ENCODE measurements at places on chromosomes 5 and 9.

GRCh38 chr9:77663754-77664153, 15.6 kb upstream of the GNA14 start:
- DNase-seq, result no peak

- DNase-seq, result no peak
Measured at GRCh38 chr9:18826248-18826647, 206.8 kb downstream of the SAXO1 start.

DNA sequence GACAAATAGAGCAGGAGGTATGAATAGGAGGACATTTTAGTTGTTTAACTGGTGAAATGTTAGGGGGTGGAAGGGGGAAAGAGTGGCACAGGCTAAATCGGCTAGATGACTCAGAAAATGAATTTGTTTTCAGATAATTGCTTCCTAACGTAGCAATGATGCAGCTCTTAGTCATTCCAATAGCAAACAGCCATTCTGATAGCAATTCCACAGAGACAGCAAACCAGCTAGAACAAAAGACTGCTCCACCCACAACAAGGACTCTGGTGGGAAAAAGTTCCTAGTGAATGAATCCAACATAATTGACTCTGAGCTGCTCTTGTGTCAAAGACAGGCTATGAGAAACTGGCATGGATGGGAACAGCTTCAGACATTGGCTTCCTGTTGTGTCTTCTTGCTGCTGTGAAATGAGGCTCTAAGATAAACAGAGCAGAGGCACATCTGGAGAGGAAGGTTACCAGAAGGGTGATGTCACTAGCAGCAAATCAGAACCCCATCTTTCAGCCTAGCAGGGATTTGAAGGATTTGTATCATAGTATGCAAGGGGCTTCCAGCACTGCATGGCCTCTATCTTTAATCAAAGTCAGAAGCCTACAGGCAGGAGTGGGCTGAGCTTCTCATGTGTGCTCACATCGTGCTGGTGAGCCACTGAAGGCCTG, 28.1 kb upstream of the F2RL1 start:
- no peak for DNase-seq

DNA sequence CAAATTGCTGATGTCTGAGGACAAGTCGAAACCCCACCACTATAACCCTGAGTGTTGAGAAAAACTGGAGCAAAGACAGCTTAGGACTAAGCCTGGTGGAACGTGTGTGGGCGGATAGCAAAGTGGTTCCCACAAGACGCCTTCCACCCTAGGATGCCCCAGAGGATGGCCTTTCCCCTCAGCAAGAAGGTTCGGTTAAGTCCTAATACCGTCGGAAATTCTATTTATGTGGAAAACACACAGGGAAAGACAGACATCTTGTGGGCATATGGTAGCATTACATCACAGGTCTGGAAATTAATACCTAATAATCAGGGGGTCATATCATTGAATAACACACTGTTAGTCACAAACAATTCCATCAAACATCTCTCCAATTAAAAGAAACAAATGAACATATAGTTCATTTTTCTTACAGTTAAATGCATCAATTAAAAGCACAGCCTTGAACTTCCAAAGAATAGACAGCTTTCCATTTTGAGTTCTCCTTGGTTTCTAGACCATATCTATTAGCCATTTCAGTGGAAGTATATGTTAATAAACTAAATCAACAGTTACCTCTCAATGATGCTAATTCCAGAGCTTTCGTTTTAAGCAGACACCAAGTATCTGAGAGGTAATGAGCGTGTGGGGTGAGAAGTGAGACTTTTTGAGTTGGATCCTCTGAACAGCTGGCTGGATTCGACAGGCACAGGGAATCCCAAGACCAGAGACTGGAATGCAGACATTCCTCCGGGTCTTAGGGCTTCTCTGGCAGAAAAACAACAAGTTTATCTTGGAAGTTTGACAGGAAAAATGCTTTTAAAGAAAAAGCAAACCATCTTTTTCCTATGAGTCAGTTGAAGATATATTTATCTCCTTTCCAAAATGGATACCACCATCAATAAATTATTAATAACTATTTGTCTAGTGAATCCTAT, 2.9 kb upstream of the ICE1 start:
- DNase-seq, result no peak

DNA sequence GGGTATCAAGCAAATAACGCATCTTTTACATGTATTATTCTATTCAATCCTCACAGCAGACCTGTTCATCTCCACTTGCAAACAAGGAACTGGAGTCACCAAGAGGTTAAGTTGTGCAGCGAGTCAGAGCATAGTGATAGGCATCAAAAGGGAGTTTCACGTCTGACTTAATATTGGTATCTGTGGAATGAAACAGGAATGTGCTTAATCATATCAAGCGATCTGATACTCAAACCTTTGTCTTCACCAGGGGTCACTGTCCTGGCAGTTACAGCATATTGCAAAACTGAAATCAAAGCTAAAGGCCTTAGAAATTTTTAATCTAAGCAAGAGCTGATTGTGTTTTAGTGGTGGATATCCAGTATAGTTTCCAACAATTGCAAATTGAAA, 271.6 kb downstream of the PLK2 start:
- DNase-seq, result no peak

- DNase-seq, result no peak
Measured at GRCh38 chr5:55104946-55105701, 2.7 kb downstream of the GZMA start.

DNA sequence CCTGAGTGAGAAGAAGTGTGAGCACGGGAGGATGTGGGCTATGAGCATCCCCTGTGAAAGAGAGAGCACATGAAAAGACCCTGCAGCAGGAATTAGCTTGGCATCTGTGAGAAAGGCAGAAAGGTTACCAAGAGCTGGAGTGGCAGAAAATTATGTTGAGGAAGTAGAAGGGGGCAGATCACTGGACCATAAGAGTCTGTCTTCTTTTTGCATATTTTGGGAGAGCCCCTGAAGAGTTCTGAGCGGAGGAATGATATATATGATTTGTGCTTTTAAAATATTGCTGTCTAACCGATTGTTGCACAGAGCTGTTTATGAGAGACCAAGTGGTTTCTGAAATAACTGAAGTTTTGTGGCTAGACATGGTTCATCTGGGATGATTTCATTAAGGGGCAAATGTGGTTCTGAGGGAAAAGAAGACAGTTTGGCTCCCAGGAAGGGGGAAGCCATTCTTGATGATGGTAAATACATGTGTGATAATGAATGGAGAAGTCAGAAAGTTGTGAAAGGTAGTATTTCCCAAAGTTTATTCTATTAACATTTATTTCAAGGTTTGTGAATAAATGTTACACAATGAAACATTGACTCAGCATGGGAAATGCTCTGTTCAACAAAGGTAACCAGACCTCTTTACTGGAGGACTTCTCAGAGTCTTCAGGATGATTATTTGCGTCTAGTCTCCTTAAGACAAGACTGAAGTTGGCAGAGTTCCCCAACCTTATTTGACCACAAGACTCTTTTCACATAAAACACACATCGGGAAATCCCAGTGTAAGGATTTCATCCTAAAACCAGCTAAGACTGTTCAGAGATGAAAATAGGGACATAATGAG, 31.5 kb upstream of the ADRB2 start:
- no peak for DNase-seq

DNA sequence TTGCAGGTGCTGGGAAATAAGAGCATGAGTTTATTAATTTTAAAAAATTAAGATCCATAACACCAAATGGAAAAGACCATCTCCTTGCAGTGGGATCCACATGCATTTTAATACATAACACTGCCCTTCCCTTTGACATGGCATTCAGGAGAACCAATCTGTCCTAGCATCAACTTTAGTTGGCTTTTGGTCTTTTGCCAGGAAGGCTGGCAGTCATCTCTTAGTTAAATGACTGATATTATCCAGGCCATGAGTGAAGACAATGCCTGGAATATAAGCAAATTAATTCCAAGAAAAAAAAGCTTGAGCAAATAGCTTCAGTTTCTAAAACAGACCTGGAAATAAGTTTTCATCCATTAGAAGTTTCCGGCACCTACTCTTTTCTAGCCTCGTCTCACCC, 55.1 kb upstream of the OTULINL start:
- no peak for DNase-seq

GRCh38 chr9:99222416-99223270, 561 bp downstream of the SEC61B start:
- DNase-seq, result no peak

DNA sequence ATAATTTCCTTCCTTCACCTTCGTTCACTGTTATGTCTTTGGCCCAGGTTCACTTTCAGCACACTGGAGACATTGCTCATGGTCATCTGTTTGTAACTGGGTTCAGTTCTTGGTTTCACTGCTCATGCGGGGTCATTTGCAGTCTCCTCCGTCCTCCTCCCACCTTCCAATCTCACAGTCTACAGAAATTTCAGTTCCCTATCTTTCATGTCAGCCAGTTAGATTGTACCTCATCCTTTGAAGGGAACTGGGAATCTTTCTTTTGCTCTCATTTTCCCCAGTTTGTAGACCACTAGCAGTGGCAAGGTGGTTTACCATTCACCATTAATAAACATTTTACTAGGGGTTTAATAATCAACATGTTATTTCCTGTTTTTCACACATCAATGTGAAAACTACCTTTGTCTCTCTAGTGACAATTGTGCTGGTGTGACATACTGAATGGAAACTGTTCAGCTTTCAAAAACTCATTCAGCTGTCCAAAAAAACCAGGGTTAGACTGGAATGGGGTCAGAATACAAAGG, 100.9 kb upstream of the IL6ST start:
- no peak for DNase-seq

DNA sequence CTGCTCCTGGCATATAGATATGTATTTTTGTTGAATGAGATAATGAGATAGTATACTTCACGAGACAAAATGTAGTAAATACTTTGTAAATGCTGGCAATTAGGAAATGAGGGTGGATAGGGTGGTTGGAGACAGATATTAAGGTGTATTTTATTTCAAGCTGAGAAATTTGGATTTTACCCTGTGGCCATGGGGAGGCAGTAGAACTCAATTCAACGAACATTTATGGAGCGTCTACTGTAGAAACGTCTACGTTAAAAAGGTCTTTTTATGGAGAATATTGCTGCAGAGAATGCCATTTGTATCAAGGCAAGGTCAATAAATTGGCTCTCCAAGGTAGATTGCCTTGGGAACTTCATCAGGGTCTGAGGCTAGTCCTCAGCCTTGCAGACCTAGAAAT, 21.5 kb upstream of the RALGPS1 start:
- no peak for DNase-seq

DNA sequence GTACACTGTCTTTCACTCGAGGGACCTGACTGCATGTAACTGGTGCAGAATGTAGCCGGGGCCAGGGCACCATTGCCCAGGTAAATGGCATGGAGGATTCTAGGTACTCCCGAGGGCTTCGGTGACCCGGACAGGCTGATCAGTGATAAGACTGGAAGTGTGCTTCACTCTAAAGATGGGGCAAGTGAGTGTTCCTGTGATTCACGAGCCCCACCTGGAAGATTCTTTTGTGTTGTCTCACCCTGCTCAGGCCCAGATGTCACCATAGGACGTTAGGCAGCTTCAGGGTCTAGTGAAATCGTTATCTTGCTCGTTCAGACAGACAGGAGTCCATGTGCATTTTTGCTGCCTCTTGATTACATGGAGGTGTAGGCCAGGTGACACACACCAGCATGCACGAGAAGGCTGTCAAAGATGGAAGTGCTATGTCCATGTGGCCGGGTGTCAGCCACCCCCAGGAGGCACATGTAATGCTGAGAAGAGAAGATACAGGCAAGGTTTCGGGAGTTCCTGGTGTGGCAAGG, 73.9 kb downstream of the WNK2 start:
- peak; percentile 47 for DNase-seq

DNA sequence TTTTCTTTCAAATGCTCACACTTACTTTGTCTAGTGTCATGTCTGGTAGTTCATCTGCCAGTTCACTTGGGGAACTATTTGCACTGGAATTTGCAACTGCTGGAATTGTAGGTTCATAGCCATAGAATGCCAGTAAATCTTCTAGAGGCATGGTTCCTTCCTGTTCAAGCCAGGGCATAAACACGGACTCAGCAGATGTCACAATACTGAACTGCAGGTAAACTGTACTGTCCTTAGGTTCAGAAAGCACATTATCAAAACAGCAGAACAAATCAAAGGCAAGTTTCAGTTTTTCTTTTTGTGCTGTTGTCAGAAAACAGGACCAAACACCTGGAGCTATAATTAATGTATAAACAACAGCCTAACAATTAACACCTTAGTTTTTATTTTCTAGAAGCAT, 13.1 kb downstream of the MIER3 start:
- no peak for DNase-seq

Data from sigmoid colon (tissue), 7 donors.